Keratinocyte (primary cell): ENCODE measurements at places on chromosomes 3 and 15.

DNA sequence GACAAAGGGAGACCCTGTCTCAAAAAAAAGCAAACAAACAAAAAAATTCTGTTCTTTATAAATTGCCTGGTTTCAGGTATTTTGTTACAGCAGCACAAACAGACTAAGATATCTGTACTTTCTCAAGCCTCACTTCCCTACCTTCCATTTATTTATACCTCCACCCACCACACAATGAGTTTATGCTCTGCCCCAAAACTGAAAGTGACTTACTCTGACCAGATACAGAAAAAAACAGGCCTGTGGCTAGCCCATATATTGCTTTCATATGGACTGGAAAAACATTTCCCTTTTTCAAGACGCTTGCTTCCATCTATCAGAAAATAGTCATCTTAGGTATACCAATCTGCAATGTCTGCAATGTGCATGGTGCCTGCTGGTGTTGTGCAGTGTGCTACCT is 8.7 kb upstream of the GPD1L start:
- no peak for DNase-seq

- DNase-seq: no peak
These were observed 27.3 kb upstream of the ST3GAL6 start for GRCh38 chr3:98735761-98736269.

DNA sequence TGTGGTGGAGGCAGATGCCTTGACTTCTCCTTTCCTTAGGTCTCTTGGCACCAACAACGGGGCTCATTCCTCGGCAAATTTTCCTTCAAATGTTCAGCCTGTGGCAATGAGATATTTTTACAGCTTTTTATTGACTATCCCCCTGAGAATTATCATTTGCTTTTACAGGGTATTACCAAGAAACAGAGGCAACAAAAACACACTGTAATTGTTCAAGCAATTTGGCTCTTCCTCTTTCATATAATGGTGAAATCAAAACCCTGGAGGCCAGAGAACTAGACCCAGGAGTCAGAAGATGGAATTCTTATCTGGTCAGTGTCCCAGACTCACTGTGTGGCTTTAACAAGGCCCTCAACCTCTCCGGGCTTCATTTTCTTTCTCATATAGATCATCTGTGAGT is 40.1 kb downstream of the TRIM42 start:
- no peak for DNase-seq

DNA sequence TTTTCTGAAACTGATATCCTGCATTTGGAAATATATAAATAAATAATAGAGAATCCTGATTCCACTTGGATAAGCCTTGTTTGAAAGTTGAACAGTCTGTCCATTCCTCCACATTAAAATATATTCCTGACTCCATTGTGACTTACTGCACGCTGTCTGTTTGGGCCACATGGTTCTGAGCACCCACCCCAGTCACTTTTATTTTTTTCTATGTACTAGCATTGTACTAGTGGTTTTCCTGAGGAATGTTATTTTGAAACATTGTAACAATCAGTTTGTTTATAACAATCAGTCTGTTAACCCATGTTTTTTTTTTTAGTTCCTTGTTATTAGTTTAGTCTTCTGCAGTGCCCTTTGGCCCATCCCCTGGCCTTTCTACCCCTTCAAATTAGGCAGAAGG is 87.4 kb upstream of the CCNL1 start:
- DNase-seq: no peak

DNA sequence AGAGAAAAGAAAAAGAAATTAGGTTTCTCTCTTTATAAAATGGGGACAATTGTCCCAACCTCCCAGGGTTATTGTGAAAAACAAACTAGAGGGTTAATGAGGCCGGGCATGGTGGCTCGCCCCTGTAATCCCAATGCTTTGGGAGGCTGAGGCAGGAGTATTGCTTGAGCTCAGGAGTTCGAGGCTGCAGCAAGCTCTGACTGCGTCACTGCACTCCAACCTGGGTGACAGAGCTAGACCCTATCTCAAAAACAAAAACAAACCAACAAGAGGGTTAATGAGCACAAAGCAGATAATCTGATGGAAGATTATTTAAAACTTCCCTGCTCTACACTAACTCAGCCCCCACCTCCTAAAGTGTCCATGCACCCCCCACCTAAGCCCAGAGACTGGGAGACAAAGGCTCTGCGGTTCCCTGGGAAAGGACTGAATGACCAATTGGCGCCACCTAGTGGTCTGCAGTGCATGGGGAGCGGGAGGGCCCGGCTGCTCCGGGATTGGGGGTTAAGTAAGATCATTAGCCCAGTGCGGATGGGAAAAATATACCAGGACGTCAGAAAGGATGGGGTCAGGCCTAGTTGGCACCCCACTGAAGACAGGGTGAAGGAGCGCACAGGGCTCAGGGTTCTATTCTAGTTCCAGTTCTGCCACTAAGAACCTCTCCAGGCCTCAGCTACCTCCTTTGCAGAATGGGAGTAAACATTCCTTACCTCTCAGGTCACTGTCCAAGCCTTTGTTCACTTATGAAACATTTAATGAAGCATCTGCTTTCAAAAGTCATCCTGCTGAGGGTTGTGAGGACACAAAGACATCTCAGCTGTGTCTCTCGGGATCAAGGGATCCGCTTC is 15.6 kb downstream of the PIF1 start:
- no peak for DNase-seq

- DNase-seq: no peak
These were observed 80.7 kb downstream of the FMN1 start for GRCh38 chr15:33113666-33114373.

DNA sequence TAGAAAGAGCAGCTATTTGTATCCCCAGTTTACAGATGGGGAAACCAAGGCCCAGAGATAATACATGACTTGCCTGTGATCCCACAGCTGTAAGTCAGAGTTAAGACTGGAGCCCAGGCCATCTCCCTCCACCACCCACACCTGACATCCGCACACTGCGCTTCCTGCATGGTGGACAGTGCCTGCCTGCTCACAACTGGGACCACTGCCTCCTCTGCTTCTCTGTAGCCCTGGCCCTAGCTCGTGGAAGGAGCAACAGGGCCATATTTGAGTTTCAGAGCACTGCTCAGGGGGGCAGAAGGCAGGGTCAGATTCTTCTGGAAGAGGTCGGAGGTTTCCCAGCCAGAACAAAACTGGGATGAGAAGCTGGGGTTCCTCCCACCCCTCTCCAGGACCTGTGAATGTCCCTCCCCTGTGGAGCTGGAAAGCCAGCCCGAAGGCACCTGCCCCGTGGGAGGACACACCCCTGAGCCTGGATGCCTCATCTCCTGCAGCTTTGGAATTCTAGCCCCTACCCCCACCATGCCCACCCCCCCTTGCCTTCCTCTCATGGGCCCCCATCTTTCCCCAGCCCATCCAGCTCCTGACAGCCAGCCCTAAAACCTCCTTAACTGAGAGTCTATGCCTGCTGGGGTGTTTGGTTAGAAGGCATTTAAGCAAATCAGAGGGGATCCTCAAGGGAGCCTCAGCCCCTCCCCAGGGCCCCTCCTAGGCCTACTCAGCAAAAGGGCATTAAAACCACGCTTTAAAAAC is 100.1 kb downstream of the TPRA1 start:
- DNase-seq: no peak

- DNase-seq: no peak
These were observed 16.3 kb upstream of the OR5H1 start for GRCh38 chr3:98114264-98114663.

- DNase-seq: no peak
These were observed 3.0 kb upstream of the WNT7A start for GRCh38 chr3:13882876-13883275.

DNA sequence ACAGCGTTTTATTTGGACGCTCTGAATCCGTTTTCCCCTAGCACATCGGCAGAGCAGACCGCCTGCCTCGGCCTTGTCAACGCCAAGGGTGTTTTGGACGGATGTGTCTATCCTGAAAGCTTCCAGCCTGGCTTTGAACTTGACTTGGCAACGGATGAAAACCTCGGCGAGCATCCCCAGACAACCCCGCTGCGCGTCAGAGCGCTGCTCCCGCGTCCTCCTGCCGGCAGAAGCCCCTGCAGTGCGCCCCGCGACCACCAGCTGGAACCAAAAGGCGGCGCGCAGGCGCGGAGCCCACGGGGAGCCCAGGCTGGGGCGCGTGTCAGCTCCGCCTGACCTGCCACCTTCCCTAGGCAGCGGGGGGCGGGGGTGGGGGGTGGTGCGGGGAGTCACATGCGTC is 26.2 kb upstream of the ARL8B start:
- DNase-seq: no peak

- no peak for DNase-seq
These were observed 13.2 kb downstream of the USP3 start for GRCh38 chr15:63517628-63518027.

DNA sequence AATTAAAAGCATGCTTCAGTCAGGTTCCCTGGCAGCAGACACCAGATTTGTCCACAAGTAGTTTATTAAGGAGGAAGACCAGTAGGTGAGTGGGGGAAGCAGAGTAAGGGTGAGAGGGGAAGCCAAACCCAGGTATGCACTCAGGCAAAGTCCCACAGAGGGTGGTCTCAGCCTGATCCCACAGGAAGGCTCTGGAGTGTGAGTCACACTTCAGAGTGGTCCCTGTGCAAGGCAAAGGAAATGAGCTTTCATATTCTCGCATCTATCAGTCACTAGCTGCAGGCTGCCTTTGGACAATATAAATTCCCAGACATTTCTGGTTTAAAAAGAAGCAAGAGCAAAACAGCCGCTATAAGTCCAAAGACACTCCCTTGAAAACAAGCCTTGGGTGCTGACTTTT is 78.5 kb downstream of the TRANK1 start:
- DNase-seq: no peak

DNA sequence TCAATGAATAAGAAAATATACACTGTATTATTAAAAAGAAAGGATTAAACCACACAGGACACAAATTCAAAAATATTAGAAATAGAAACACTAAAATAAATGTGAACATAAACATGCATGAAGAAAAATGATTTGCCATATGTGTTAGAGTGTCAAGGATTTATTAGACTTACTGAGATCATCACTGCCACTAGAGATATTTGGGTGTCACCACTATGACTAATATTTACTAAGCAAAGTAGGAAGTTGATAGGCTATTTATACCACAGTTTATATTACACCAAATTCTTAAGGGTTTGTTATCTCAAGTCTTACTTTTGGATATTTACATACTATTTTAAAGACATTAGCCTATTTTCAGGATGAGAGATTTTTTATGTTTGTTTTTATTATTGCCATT is 575.0 kb upstream of the SGO1 start:
- DNase-seq: no peak

DNA sequence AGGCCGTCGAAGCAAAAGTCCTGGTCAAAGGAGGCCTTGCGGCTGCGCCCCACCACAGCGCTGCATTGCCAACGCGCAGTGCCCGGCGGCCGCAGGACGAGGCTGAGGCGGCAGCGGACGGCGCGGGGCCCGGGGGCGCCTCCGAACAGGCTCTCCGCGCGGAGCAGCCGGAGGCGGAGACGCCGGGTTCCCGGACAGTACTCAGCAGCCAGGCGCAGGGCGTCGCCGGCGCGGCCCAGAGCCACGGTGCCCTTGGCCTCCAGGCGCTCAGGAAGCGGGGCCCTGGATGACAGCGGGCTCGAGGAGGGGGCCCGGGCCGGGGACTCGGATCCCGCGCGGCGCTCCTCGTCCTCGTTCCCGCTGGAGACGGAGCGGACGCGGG is 1.1 kb downstream of the C2CD4B start:
- DNase-seq: no peak

- no peak for DNase-seq
These were observed 234.0 kb upstream of the PPP2R3A start for GRCh38 chr3:135731546-135731945.

DNA sequence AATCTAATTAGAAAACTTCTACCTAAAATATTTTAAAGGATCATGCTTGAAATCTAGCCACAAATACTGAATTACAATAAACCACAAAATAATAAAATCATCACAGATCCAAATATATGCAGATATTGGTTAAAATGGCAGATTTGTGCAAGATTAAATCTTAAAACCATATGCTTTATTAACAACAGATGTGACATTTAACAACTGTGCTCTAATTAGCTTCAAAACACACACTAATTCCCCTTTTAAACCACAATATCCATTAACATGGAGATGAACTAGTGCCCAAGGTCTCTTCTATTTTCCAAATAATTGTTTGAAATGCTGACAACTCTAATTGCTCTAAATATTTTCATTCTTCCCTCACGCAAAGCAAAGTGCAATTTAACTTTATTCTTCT is 1530.3 kb downstream of the SI start:
- DNase-seq: no peak

- no peak for DNase-seq
These were observed 5.9 kb downstream of the CDCP1 start for GRCh38 chr3:45140141-45140769.

- no peak for DNase-seq
These were observed 237.7 kb downstream of the SLCO3A1 start for GRCh38 chr15:92091155-92091734.

- no peak for DNase-seq
These were observed 9.4 kb downstream of the APBA2 start for GRCh38 chr15:28895146-28895545.

GRCh38 chr3:184171562-184171961 is 3.1 kb upstream of the AP2M1 start:
- no peak for DNase-seq

- no peak for DNase-seq
These were observed 10.6 kb upstream of the LEO1 start for GRCh38 chr15:51982013-51982769.

- no peak for DNase-seq
These were observed 292.0 kb upstream of the NECTIN3 start for GRCh38 chr3:110779581-110779980.

GRCh38 chr3:13707456-13707855 is 158.5 kb downstream of the FBLN2 start:
- no peak for DNase-seq

DNA sequence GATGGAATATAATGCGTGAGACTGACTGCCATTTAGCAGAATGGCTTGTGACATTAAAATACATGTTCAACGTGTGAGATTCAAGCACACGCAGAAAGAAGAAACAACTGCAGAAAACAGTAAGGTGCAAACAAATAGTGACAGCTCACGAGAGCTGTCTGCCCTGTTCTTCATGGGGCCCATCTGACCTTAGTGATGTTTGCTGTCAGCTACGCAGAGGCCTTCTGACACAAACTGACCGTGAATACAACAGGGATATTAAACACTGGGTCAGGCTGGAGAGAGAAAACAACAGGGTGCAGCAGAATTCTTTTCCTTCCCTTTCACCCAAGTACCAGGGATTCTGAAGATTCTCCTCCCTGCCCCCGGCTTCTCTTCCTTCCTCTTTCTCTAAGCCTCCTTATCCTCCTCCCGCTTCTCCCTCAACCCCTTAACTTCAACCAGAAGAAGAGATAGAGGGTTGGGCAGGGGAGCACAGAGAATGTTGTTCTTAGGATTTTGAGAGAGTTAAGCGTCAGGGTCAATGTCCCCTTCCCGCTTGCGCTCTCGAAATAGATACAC is 2.1 kb downstream of the TNFAIP8L3 start:
- DNase-seq: no peak

DNA sequence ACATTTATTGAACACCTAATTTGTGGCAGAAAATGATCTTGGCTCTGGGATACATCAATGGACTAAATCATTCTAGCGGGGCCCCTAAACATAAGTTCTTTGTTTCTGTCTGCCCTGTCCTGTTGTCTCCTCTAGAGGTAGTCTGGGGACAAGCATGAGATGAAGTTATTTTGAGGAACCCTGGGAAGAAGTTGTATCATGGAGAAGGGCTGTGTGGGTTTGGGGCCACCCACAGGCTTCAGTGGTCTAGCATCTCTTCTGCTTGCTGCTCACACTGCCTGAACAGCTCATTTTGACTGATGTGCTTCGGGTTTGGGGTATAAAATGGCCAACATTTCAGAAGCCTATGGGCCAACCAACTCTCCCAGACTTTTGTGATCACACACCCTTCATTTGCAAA is 50.3 kb upstream of the OSBPL11 start:
- DNase-seq: no peak

GRCh38 chr3:193711964-193712598 is 119.1 kb downstream of the OPA1 start:
- DNase-seq: no peak

- no peak for DNase-seq
These were observed 3.5 kb downstream of the SPATA12 start for GRCh38 chr3:57064001-57064400.
